Stimulated activated CD8-positive, alpha-beta memory T cell treated with anti-CD3 and anti-CD28 coated beads, Interleukin-7, amount 100 ng/mL, for 1 hour (primary cell): ENCODE measurements at places on chromosomes 3 and 15.

DNA sequence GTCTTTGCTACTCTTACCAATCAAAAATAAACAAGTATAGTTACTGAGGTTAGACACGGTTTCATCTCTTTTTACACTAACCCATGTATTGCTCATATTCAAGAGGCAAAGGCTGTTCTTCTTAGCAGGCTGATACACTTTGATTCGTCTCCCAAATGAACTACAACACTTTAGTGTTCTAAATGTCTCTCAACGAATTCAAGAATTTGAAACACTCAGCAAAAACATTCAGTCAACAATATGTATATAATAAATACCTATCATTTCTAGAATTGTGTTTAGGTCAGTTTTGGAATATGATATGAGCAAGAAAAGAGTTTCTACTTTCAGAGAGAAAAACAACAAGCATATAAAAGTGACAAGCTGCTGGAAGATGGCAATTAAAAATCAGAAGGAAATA lies 669.6 kb upstream of the DPPA4 start:
- DNase-seq = no peak

DNA sequence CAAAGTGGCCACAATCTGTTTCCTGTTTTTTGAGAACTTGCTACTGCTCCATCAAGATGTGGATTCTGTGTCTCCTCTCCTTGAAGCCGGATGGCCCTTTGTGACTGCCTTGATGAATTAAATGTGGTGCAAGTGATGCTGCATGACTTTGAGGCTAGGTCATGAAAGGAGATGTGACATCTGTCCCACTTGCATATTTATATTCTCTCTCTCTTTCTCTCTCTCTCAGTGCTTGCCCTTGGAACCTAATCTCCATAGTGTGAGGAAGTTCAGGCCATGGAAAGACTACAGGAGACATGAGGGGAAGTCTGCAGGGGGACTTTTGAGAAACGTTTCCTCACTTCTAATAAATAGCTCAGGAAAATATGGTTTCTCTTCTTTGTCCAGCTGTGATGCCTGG lies 50.0 kb upstream of the ADPGK start:
- DNase-seq = no peak

DNA sequence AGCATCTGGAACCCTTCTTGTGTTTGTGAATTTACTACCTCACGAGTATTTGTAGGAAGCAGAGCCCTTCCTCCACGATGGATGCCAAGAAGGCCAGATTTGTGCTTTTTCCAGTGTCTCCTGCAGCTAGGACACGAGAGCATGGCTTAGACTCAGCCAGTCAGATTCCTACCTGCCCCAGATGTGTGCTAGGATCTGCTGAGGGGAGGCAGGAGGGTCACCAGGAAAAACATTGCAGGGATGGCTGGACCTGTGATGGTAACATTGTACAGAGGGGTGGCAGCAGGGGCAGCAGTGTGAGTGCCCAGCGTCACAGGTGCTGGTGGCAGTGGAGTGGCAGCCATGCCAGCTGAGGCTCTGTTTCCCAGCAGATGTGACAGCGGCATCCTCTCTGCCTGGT lies 285.3 kb downstream of the FAM43A start:
- no peak for DNase-seq

GRCh38 chr3:136255672-136256406 lies 5.7 kb downstream of the PCCB start:
- DNase-seq = no peak
